ENCODE measurements at places on chromosomes 2 and 18.

GRCh38 chr2:43223521-43224001 is 2.8 kb downstream of the ZFP36L2 start:
- no peak for DNase-seq

- no peak for DNase-seq
These were observed 8.2 kb downstream of the SLC35F6 start for GRCh38 chr2:26772064-26773001.

DNA sequence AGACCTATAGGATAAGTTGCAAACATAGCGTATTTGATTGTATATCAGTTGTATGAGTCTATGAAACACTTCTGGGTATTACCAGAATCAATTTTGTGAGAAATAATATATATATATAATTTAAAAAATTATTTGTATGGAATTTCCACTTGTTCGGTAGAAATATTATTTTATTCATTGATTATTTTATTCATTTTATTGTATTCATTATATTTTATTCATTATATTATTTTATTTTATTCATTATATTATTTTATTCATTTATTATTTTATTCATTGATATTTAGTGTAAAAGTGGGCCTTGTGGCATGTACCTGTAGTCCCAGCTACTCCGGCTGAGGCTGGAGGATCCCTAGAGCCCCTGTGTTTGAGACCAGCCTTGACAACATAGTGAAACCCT is 268.9 kb downstream of the ZNF407 start:
- DNase-seq: no peak

DNA sequence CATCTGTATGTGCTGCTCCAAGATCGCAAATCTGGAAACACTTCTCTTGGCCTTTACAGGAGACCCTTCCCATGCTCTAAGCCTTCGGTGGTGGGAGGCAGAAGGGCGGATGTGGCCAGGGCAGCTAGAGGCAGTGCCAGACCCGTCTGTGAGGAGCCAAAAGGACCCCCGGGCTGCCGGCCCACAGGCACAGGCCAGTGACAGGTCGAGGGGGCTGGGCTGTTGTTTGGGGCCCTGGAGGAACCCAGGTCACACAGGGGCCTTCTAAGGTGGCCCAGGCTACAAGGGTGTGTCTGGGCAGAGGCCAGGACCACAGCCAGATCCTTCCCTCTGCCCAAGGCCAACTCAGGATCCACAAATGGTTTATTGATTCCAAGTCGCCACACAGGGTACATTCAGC is 49.4 kb downstream of the SLC66A2 start:
- DNase-seq: no peak

DNA sequence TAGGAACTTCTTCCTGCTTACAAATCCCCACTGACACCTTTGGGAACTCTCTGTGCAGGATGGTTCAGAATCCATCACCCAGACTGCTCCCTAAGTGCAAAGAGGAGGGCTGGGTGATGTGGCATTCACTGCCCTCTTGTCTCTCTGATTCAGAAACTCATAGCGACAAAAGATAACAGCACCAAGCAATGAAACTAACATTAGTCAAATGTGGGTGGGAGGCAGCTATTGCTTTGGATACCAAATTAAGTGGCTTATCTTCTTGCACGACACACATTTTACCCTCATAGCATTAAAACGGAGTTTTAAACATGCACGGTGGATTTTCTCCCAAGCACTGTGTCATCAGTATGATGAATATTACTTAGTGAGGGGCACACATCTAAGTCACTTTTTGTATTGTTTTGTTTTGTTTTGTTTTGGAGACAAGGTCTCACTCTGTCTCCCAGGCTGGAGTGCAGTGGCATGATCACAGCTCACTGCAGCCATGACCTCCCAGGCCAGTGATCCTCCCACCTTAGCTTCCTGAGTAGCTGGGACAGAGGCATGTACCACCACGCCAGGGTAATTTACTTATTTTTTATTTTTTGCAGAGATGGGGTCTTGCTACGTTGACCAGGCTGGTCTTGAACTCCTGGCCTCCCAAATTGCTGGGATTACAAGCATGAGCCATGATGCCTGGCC is 40.9 kb upstream of the NEB start:
- DNase-seq: no peak

GRCh38 chr18:8933714-8934284 is 168.7 kb upstream of the NDUFV2 start:
- DNase-seq: no peak

DNA sequence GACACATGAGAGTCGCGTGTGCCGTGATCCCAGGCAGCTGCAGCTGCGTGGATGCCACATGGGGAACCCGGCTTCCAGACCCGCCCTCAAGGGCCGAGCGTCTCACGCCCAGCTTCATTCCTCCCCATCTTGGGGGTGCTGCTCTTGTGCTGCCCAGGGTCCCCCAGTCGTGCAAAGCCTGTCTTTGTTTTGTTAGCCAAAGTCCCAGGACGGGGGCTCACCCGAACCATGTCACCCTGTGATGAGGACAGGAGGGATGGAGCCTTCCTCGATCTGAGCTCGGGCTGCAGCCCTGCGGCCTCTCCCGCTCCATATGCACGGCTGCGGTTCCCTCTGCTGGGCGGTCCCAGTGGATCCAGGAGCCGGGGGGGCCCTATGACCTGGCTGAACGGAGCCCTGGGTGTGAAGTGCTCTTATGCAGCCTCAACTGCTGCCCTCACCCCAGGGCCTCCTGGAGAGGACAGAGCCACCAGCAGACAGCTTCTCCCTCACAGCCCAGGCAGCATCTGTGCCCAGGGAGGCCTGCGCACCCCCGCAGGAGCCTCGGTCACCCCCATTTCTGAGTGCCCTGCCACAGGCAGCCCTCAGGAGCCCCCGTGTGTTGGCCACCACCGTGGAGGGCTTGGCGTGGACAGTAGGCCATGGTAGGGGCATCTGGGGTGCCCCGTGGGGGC is 99.0 kb upstream of the CTDP1 start:
- DNase-seq: no peak

Data from activated T-helper 1 cell treated with anti-CD3 and anti-CD28 coated beads, Interleukin-2, amount 50 U/mL, for 16 hours (primary cell).